Thoracic aorta (tissue), 2 donors: ENCODE measurements at places on chromosomes 1 and 21. TPM values are rescaled to one million over a fixed set of nuclear protein-coding genes. Genes with fewer than 3 reads are reported as not detected.

The BCAN gene
- total RNA-seq, result 0.99 TPM

The TRAPPC3 gene
- total RNA-seq, result 92.3 TPM

The DPT gene
- total RNA-seq, result 85.7 TPM

The C1orf87 gene
- total RNA-seq, result 1.5 TPM

The RALGPS2 gene
- 4.9 TPM for total RNA-seq

The C4BPA gene
- total RNA-seq, result 0.71 TPM

The SLX9 gene
- 5.9 TPM for total RNA-seq

The MROH9 gene
- total RNA-seq, result not detected

The LCE1C gene
- total RNA-seq, result not detected

The BATF3 gene
- total RNA-seq, result 26.6 TPM

The CHODL gene
- 5.3 TPM for total RNA-seq

The TNFRSF18 gene
- 1.3 TPM for total RNA-seq

The CTSK gene
- 70.7 TPM for total RNA-seq

The STYXL2 gene
- 21.9 TPM for total RNA-seq

The ESPN gene
- not detected for total RNA-seq
